ENCODE measurements at places on chromosomes 5 and 9. TPM values are rescaled to one million over a fixed set of nuclear protein-coding genes. Genes with fewer than 3 reads are reported as not detected.
A peak's percentile ranks its signal among the peaks of the same experiment; 100 is the strongest.

DNA sequence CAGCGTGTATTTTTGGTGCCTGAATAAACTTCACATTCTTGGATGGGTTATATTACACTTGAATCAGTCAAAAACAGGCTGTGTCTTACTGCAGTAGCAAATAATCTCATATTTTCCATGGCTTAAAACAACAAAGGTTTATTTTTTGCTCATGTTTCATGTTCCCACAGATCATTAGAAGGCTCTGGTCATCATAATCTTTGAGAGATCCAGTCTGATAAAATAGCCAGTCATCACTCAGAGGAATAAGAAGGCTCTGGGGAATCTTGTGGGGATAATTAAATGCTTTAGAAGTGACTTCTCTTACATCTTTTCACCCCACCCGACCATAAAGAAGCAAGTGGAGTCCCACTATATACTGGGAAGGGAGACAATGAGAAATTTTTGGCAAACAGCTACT is 417.7 kb downstream of the PSAT1 start:
- H3K4me3 ChIP-seq: no peak overlapping the region
- peaks cover 25% of the 10 kb centered on the region for H3K4me1 ChIP-seq
- H3K27ac ChIP-seq: peak overlapping the region; percentile 90
- peak; percentile 83 for DNase-seq
- H3K36me3 ChIP-seq: no peaks in the 10 kb centered on the region

DNA sequence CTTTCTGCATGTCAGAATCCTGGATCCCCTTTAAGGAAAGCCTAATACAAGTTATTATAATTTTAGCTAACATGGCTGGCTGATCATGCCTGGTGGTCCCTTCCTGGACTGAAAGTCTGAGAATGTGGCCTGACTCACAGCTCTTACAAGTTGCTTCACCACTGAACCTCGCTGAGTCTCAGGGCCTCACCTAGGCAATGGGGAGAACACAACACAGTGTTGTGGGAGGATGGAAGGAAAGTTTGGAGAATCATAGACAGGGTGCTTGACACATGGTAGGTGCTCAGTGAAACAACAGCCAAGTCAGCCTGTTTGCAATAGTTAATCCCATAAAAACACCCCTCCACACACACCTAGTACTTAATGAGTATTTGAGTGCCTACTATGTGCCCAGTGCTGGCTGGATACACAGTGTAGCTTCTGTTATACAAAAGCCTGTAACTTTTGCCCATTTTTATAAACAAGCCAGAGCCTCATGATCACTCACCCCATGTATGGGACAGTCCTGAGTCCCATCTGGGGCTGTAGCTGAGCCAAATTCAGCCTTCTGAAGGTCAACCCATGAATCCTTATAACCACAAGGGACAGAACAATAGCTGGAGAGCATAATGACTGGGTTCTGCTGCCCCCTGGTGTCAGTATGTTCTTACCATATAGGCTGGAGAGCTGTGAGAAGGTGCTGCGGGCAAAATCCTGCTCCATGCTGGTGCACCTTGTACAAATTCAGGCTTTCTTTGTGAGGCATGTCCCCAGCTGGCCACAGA is 3.9 kb downstream of the ACSL6 start:
- H3K27me3 ChIP-seq: peaks cover 33% of the 10 kb centered on the region
- H3K27ac ChIP-seq: no peak overlapping the region
- H3K4me3 ChIP-seq: no peak overlapping the region
- H3K36me3 ChIP-seq: no peaks in the 10 kb centered on the region
- H3K4me1 ChIP-seq: no peaks in the 10 kb centered on the region
- DNase-seq: peak; percentile 97

The PDCD1LG2 gene
- total RNA-seq: 4.7 TPM

The MPDZ gene
- 58.3 TPM for total RNA-seq

GRCh38 chr5:67432606-67433005 is 236.0 kb upstream of the CD180 start:
- no peaks in the 10 kb centered on the region for H3K4me1 ChIP-seq
- DNase-seq: no peak
- H3K27ac ChIP-seq: no peak overlapping the region
- H3K27me3 ChIP-seq: no peaks in the 10 kb centered on the region
- no peaks in the 10 kb centered on the region for H3K36me3 ChIP-seq
- H3K4me3 ChIP-seq: no peak overlapping the region

The GABRA6 gene
- total RNA-seq: not detected

All from osteoblast (primary cell).